Activated naive CD4-positive, alpha-beta T cell treated with anti-CD3 and anti-CD28 coated beads, Interleukin-2, amount 50 U/mL, for 16 hours (primary cell): ENCODE measurements at places on chromosomes 12 and 14.

DNA sequence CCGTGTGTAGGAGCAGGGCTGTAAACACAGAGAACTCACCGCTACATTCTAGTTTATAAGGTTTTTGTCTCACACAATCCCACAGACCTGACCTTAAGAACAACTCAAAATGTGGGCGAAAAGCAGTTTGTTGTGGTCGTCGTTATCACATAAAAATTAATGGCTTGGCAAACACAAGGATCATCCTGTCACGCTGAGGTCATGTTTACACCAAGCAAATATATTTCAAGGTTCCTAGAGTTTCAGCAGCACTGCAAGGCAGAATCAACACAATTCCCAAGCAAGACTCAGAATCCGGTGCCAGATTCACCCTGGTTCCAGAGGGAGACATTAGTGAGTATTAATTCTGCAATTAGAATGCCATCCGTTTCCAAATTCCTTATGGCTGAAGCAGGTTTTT, 30.1 kb upstream of the MAP1LC3B2 start:
- no peak for DNase-seq

DNA sequence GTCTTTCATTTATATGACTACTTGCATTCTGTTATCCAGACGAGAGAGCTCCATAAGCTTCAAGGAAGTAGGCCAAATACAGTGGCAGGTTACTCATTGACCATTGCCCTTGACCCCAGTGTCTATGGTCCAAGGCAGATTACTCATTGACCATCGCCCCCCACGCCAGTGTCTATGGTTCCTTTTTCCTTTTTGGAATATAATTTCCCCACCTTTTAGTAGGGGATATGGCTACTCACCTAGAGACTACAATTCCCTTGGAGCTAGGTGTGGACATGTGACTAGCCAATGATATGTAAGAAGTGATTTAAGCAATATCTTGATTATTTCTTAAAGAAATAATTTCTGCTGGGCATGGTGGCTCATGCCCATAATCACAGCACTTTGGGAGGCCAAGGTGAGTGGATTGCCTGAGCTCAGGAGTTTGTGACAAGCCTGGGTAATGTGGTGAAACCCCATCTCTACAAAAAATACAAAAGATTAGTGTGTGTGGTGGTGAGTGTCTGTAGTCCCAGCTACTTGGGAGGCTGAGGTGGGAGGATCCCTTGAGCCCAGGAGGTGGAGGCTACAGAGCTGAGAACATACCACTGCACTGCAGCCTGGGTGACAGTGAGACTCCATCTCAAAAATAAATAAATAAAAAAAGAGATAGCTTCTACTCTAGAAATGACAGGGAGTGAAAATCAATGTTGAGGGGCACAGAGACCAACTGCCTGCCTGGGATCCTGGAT, 32.6 kb downstream of the SIX4 start:
- no peak for DNase-seq

DNA sequence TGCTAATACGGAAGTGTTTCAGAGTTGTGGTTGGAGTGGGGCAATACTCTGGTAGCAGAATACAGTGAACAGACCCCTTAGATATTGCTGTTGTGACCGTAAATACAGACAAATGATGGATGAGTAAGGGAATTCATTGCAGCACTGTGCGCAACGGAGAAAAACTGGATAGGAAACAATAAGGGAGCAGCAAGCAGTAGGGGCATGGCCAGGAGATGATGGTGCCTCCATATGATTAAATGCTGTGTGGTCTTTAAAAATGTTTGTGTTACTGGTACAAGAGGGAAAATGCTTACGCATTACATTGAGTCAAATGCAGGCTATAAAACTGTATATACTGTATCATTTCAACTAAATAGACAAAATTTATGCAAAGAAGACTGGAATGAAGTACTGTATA, 61.6 kb downstream of the EML1 start:
- DNase-seq, result no peak

DNA sequence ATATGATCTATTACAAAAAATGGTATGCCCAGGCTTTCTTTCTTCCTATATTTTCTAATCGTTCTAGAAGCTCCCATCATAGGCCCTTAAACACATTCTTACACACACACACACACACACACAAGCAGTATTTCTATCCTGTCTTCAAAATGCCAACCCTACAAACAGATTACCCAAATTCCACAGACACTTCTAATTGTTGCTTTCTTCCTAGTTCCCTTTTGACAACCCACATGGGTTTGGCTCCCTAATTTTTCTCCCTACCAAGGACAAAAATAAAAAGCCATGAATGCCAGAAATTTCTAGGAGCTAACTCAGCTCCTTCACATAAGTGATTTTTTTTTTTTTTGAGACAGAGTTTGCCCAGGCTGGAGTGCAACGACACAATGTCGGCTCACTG, 60.3 kb upstream of the NTF3 start:
- no peak for DNase-seq

DNA sequence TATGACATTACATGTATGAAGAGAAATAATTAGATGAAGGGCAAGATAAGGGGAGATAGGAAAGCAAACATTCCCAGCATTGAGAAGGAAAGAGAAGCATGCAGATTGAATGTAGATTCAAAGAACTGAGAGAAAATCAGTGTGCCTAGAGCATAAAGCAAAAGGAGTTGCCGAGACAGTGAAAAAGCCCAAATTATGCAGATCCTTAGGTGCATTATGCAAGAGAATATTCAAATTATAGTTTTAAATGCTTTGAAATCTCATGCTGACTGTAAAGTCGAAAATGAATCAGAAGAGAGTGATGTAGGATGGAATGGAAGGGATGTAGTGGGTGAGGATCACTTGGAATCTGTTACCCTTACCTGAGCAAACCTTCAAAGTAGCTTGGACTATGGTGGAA, 49.9 kb downstream of the PPP4R4 start:
- no peak for DNase-seq

- no peak for DNase-seq
Measured at GRCh38 chr12:43396671-43397070, 155.3 kb downstream of the ADAMTS20 start.

DNA sequence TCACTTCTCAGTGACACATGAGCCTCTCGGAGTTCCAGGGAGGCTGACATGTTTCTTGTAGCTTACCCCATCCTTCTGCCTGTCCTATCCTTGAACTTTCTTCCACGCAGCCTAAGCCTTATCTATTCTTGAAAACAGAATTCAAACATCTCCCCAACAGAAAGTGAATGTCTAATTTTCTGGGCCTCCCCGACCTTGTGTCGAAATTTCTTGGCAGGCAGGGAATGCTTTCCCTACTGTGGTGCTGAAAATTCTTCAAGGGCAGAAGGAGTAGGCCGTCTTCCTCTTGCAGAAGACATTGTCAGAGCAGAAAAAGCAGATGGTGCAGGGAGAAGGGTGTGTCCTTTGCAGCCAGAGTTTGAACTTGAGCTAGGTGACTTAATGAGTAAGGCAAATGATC, 63.0 kb upstream of the TCL1B start:
- DNase-seq, result no peak

- no peak for DNase-seq
Measured at GRCh38 chr14:100674428-100674827, 52.3 kb upstream of the DLK1 start.

DNA sequence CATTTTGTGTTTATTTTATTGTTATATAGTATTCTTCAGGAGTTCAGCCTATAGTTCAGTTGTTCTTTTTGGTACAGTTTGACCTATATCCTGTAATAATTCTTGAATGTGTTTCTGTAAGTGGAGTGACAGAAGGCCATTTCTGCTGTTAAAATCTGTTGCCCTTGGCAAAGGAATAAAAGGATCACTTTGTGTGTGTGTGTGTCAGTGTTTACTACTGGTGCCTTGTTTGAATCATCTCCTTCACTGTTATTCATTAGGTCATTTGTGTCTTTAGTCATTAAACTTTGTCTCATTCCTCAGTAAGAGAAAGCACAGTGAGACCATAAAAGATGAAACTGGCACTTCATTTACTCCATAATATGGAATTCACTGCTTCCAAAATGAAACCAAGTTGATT, 130.7 kb downstream of the TMTC2 start:
- DNase-seq, result no peak

GRCh38 chr12:68841717-68842116, 33.7 kb downstream of the MDM2 start:
- no peak for DNase-seq

DNA sequence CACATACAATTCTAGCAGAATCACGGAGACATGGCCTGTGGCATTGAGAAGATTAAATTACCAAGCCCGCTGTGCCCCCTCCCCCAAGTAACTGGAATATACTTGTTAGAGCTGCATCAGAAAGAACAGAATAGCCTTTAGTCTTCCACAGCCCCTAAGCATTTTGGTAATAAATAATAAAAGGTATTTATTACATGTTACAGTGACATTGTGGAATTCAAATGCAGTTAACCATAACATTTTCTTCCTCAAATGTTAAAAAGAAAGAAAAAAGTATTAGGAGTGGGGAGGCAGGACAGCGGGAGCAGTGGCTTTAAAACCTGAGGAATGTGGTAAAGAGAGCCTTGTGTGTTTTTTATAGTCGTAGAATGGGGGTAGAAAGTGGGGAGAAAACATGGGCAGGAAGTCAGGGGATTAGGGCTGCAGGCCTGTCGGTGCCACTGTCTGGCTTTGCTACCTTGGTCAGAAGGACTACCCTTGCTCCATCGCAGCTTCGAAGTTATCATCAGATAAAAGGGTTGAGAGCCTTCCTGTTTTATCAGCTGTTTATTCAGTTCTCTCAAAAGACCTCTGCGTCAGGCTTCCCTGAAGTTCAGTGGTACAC, 255.9 kb downstream of the MSRB3 start:
- no peak for DNase-seq

DNA sequence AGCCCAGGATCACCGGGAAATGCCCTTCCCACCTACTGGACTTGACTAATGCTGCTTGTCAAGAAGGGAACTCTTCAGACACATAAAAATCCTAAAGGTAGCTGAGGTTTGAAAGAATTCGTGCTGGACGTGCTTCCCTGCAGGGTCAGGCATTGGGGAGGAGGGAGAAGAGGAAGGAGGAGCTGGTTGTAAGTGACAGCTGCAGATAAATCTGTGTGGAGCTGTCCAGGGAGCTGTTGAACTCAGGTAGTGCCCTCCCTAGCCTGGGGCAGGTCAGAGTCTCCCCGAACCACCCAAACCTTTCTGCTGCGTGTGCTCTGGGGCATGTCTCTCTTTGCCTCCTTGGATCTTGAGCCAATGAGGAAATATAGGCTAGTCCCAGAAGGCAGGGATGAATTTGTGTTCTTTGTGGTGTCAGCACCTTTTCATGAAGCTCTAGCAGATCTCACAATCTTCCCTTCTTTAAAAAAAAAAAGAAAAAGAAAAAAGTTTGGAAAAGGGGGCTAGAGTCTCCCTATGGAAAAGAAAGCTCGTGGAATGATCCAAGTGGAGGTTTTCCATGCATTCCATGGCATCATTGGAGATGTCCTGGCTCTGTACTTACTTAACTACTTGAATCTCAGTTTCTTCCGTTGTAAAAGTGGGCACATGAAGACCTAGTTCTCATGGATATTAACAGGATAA, 23.6 kb upstream of the FOS start:
- DNase-seq, result no peak

DNA sequence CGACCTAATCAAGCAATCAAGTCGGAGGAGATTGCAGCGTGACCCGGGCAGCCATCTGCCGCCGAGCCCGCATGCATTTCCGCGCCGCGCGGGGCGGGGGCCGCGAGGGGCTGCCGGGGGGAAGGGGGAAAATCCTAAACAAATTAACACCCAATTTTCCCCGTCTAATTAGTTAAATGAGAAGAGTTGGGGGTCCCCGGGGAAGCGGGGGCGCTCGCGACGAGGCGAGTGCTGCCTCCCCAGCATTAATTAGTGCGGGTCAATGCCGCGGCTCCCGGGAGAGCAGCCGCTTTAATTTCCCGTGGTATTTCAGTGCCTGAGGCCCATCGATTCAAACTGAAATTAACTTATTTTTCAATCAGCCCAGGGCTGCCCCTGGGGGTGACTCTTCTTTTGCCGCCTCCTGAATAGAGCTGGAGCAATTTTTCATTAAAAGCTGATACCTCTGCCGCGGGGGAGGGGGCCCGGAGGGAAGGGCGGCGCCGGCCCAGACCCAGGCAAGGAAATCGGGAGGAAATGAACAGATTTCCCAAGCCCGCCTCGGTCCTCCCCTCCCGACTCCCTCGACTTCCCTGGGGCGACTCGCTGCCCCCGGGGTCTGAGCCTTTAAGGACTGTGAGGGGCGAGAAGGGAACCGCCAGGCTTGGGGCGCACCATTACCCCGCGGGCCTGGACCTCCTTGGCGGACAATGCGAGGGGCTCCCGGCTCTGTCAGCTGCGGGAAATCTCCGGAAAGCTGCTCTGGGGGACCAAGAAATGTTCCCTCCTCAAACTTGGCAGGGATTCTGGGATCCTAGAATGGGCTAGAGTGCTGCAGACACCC, 18.9 kb downstream of the VSX2 start:
- no peak for DNase-seq

DNA sequence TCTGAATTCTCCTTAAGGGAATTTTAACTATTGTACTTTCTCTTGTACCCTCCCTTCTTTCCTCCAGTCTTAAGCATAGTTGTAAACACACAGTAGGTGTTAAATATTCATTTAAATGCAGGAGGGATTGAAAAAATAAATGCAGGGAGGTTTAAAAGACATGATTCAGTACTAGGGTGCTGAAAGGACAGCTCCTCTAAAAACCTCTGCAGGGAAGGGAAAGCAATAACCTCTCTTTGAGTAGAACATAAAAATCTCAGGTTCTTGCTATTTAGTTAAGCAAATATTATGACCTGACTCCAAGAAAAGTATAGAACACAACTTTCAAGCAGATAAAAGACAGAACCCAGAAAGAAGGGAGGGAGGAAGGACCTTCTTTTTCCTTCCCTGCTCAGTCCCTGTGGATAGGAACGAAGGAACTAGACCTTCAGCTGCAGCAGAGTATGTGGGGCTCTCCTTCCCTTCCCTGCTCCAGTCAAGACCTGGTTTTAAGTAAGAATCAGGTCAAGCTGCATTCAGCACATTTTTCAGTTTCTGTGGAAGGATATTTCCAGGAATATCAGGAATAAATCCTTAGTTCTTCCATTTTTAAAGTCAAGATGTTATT, 4.7 kb downstream of the MAP3K9 start:
- no peak for DNase-seq

DNA sequence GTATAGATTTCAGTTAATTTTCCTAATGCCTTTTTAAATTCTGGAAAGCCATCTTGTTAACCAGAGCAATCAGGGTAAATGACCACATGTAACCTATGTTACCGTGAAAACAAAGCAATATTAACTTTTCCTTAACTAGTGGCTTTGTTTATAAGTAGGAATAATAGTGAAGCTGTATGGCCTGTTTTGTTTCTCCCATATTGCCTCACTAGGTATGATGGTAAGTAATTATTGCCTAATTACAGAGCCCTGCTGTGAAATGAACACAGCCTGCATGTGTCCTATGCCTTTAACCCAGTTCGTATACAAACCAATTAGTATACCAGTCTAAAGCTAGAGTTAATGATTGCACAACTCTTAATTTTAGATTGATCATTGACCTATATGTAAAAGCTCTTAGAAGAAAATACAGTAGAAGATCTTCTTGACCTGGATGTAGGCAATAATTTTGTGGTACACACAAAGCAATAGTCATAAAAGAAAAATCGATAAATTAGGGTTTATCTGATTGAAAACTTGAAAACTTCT, 249.9 kb downstream of the CCDC91 start:
- DNase-seq, result no peak
